ENCODE measurements at places on chromosomes 7 and 10.

DNA sequence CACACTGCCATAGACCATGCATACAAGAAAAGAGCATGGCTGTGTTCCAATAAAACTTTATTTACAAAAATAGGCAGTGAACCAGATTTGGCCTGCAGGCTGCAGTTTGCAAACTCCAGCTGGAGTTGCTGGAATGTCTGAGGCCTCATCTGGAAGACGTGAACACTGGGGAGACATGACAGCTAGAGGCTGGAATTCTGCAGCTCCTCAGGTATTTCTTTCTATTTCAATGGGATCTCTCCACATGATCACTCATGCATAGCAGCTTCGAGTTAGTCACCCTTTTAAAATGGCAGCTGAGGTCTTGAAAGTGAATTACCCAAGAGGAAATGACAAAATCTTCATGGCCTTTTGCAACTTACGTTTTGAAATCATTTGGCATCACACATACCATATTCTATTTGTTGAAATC is 52.6 kb upstream of the BET1 start:
- no peak for DNase-seq

DNA sequence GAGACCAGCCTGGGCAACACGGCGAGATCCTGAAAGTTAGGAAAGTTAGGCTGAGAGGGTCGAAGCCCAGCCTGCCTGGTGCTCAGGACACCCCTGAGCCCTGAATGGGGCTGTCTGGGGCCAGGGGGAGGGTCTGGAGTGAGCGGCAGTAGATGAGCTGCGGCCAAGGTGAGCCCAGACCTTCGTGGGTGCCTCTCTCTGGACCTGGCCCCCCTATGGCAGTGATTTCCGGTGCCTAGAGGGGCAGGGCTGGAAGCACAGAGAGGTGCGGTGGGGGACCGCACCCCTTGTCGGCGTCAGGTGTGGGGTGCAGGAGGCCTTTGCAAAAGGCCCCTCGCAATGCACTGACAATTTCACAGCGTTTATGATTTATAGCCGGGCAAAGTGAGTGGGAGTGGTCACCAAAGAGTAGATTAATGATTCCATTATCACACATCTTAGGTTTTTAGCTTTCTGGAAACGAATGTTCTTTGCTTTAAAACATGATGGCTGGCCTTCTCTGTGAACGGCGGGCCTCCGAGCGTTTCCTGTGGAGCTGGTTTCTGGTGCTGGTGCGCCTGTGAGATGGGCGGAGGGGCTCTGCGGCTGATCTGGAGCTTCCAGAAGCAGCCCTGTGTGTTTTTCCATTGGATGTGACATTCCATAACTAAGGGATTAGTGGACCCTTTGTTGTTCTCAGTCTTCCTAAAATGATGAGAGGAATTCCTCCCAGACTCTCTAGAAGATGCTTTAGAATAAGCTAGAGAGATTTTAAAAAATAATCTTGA is 171.0 kb upstream of the ZNF32 start:
- DNase-seq = no peak

GRCh38 chr7:66258409-66258808 is 53.3 kb downstream of the TPST1 start:
- no peak for DNase-seq

GRCh38 chr10:132107186-132107948 is 41.6 kb downstream of the JAKMIP3 start:
- DNase-seq = no peak

- DNase-seq = no peak
Observed at GRCh38 chr7:120924837-120925236, 25.7 kb upstream of the ING3 start.

- DNase-seq = no peak
Observed at GRCh38 chr10:97676770-97677581, 10.1 kb downstream of the AVPI1 start.

DNA sequence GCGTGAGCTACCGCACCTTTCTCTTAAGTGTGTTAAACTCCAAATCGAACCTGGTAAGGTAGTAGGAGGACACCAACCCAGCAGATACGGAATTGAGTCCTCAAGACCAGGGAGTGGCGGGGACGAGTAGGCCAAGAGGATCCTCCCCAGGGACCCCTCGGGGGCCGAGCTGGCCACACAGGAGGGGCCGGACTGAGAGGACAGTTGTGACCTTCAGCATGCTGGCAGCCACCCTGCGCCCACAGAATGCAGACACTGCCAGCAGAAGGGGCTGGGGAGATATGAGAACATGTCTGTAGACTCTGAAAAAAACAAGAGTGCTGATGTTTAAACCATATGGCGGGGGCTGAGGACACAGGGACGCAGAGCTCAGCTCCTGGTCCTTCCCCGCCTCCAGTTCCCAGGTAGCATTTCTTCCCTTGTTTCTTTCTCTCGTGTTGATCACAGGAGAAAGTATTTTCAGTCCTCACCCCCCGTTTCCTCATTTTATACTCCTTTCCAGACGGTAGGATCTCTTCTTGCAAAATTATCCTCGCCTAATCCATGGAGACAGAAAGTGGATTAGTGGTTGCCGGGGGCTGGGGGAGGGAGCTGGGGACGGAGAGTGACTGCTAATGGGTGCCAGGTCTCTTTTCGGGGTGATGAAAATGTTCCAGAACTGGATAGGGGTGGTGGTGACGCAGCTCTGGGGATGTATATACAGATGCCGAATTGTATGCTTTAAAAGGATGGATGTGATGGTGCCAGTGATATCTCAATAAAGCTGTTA is 11.5 kb upstream of the UNCX start:
- no peak for DNase-seq

DNA sequence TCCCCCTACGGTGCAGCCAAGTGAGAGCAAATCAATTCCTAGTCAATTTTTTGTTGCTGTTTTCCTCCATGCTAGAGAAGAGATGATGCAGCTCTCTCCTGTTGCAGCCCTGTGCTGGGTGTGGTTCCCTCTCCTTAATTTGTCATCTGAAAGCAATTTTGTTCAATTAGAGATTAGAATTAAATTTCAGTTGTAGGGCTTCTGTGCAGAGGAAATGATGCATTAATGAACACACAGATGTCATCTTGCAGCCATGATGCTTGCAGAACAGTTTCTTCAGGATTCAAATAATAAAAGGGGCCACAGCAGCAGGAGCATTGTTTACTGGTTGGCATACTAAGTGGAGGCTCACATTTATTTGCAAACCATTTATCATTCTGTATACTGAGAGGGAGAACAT is 266.0 kb downstream of the AUTS2 start:
- no peak for DNase-seq

DNA sequence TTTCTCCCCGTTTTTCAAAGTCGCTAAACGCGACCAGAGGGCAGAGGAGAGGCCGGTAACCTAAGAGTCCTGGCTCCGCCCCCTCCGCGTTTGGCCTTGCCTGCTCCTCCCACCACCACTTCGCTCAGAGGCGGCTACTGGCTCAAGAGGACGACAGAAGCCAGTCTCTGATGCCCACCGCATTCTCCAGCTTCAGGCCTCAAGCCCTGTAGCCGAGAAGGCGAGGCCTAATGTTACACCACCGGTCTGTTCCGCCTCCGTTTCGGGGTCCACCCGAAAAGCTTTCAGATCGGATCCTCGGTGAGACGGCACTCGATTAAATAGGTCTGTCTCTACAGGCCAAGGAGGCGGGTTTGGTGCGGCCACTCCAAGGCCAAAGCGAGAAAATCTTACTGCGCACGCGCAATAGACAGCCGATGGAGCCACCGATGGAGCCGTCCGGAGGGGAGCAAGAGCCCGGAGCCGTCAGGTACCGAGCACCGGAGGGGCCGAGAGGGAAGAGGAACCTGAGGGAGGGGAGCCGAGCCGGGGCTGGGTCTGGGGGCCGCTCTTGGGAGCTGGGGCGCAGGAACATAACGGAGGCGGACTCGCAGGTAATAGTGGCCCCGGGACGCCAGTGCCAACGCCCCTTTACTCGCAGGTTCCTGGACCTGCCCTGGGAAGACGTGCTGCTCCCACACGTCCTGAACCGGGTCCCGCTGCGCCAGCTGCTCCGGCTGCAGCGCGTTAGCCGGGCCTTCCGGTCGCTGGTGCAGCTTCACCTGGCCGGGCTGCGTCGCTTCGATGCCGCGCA is at the start of gene FBXL15:
Gene FBXL15 (plus strand): TSS at position 123 of the 793 bp plus-strand sequence. CDS start 294 bp downstream, at position 417.
- DNase-seq = peak; percentile 90
